ENCODE measurements at places on chromosomes 1 and 21. TPM values are rescaled to one million over a fixed set of nuclear protein-coding genes. Genes with fewer than 3 reads are reported as not detected.

GRCh38 chr1:116671912-116672311, 4.4 kb upstream of the IGSF3 start:
- no peak overlapping the region for H3K27ac ChIP-seq
- peaks cover 9% of the 10 kb centered on the region for H3K4me1 ChIP-seq
- no peak for DNase-seq
- H3K27me3 ChIP-seq = peaks cover 21% of the 10 kb centered on the region
- H3K4me3 ChIP-seq = no peak overlapping the region

DNA sequence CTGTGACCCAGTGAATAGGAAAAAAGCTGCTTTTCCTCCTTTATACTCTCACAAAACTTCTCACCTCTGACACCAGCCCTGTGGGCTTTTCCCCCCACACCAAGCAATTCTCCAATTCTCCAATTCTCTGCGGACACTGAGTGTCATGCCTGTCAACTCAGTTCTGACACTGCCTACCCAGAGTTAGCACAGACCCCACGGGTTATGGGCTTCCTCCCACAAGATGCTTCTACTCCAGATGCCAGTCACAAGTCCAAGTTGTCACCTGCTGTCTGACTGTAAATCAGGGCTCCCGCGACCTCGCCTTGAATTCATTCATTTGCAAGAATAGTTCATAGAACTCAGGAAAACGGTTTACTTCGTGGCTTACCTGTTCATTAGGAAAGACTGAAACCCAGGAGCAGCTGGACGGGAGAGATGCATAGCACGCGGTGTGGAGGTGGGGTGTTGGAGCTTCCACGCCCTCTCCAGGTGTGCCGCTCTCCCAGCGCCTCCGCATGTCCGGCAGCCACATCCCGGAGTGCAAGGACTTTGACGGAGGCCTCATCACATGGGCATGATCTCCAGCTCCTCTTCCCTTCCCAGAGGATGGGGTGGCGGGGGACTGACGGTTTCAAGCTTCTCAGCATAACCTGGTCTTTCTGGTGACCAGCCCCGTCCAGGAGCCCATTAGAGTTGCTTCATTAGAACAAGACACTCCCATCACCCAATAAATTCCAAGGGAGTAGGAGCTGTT, 154.7 kb downstream of the PGBD5 start:
- H3K4me1 ChIP-seq = peaks cover 72% of the 10 kb centered on the region
- DNase-seq = peak; percentile 71
- no peak overlapping the region for H3K4me3 ChIP-seq
- H3K27ac ChIP-seq = peak overlapping the region; percentile 65
- peaks cover 57% of the 10 kb centered on the region for H3K36me3 ChIP-seq

- no peak overlapping the region for H3K27ac ChIP-seq
- no peaks in the 10 kb centered on the region for H3K27me3 ChIP-seq
- no peak for DNase-seq
- H3K4me3 ChIP-seq = no peak overlapping the region
- no peaks in the 10 kb centered on the region for H3K36me3 ChIP-seq
Measured at GRCh38 chr1:189899686-189900425, 577.8 kb downstream of the BRINP3 start.

DNA sequence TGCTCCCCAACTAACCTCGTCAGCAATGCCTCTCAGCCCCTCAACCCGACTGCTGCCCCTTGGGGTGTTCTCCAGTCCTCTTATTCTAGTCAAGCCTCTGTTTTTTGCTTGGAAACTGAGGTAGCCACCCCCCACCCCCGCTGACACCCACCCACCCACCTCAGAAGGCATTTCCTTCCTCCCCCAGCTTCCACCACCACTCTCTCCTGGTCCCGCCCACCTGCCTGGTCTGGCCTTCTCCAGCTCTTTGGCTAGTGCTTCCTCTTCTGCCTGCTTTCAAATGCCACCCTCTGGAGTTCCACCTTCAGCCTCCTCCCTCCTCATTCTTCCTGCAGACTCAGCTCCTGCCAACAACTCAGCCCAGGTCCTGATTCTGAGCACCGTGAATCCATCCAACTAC, 35.3 kb downstream of the OLFML2B start:
- H3K36me3 ChIP-seq = no peaks in the 10 kb centered on the region
- H3K4me1 ChIP-seq = no peaks in the 10 kb centered on the region
- no peak overlapping the region for H3K4me3 ChIP-seq

DNA sequence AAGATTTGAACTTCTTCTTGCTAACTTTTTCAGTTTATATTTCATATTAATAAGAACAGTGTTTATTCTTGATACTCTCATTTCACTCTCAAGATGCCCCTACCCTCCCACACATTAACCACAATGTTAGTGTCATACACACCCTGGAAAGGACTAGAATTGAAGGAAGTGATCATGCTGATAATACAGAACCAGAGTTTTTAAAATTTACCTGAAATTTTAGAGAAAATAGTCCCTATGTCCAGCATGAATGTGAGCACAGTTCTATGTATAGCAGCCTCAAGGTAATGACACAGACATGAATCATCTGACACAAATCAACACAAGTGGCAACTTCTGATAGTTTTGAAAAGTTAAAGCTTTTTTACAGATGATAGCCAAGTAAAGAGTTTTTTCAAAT, 26.0 kb downstream of the RGS1 start:
- no peaks in the 10 kb centered on the region for H3K36me3 ChIP-seq
- no peak for DNase-seq
- H3K4me1 ChIP-seq = peaks cover 7% of the 10 kb centered on the region
- no peaks in the 10 kb centered on the region for H3K27me3 ChIP-seq

DNA sequence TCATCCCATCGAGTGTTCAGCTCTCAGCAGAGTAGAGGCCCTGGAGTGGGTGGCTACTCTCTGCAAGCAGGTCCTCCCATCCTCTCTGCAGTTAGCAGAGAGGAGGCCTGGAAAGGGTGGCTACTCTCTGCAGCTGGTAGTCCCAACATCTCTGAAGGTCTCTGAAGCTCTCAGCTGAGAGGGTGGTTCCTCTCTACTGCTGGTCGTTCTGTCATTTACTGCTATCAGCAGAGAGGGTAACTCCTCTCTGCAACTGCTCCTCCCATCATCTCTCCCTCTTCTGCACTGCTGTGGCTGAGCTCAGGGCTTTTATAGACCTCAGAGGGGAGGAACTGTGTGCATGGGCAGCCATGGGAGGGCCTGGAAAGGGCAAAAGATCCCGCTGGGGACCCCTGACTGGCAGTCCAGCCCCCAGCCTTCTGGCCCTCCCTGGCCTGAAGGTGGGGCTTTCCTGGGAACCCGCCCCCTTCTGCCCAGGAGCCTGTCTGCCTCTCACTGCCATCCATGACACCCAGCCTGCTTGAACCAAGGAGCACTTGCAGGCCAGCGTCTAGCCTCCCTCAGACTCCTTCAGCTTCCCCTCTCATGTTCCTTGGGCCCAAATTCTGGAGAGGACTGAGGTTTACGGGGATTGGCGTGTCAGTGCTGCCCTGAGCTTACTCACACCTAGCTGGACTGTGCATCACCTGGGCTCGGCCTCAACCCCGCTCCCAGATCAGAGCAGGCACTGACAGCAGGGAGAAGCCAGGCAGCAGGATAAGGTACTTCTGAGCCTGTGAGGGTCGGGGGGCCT, 898.3 kb upstream of the NEGR1 start:
- H3K27ac ChIP-seq = no peak overlapping the region
- no peaks in the 10 kb centered on the region for H3K4me1 ChIP-seq
- no peak overlapping the region for H3K4me3 ChIP-seq
- no peaks in the 10 kb centered on the region for H3K27me3 ChIP-seq
- no peak for DNase-seq

DNA sequence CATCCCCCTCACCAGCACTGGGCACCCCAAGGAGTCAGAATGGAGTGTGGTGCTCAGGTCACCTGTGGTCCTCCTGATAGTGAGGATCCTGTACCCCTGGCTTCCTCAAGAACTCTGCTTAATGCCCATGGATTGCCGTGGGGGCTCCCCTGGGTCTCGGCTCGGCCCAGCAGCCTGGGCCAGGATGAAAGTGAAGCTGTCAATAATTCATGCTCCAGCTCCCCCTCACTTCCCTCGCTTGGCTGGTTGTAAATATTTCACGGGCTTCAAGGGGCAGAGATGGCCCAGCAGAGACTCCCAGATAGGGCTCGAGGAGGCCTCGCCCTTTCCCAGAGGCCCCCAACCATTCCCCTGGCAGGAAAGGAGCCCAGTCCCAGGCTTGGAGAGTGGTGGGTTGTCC, 42.6 kb upstream of the KCNA10 start:
- no peaks in the 10 kb centered on the region for H3K4me1 ChIP-seq
- peaks cover 39% of the 10 kb centered on the region for H3K27me3 ChIP-seq
- no peak overlapping the region for H3K4me3 ChIP-seq
- DNase-seq = no peak
- H3K36me3 ChIP-seq = no peaks in the 10 kb centered on the region

DNA sequence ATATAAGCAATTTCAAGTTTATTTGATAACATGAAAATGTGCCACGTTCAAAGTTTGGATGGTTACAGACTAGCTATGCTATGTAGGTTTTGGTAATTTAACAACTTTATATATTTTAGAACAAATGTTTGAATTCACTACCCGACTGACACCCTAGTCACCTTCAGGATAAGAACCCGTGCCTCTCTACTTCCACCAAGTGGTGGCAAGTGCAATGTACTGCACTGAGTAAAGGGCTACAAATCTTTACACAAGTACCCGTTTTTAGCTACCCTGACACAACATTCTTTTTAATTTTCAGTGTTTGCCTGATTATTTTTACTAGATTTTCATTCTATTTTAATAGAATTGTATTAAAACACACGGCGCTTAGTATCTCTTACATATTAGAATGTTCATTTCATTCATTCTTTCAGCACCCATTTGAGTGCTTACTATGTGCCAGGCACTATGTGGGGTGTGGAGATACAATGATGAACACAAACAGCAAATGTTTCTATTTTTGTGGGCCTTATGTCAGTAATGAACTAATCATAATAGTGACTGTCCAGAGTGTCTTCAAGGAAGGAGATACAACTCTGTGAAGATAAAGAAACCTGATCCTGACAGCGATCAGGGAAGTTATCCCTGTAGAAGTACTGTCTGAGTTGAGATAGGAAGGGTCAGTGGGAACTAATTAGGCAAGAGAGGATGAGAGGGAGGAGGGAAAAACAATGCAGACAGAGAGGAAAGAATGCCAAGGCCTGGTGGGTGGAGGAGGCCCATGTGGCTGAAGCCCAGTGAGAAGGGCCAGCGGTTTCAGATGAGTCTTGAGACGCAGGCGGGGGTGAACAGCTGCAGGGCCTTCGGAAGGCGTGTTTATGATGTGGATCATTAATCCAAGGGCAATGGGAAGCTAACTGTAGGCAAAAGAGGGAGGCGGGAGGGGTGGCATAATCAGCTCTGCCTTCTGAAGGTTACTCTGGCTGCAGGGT, 3.8 kb downstream of the LCA5L start:
- no peaks in the 10 kb centered on the region for H3K27me3 ChIP-seq
- no peak for DNase-seq
- no peak overlapping the region for H3K4me3 ChIP-seq
- no peaks in the 10 kb centered on the region for H3K36me3 ChIP-seq
- no peak overlapping the region for H3K27ac ChIP-seq
- H3K4me1 ChIP-seq = peaks cover 7% of the 10 kb centered on the region

- no peaks in the 10 kb centered on the region for H3K4me1 ChIP-seq
- no peaks in the 10 kb centered on the region for H3K27me3 ChIP-seq
- H3K27ac ChIP-seq = no peak overlapping the region
- no peak overlapping the region for H3K4me3 ChIP-seq
- no peak for DNase-seq
Measured at GRCh38 chr1:76428028-76428427, 353.5 kb downstream of the ST6GALNAC3 start.

GRCh38 chr1:29499104-29499650, 262.9 kb downstream of the PTPRU start:
- H3K27me3 ChIP-seq = no peaks in the 10 kb centered on the region
- H3K4me1 ChIP-seq = no peaks in the 10 kb centered on the region
- H3K36me3 ChIP-seq = no peaks in the 10 kb centered on the region
- H3K4me3 ChIP-seq = no peak overlapping the region
- DNase-seq = peak; percentile 43

- no peaks in the 10 kb centered on the region for H3K4me1 ChIP-seq
- no peaks in the 10 kb centered on the region for H3K36me3 ChIP-seq
- no peak overlapping the region for H3K27ac ChIP-seq
- no peak overlapping the region for H3K4me3 ChIP-seq
- H3K27me3 ChIP-seq = no peaks in the 10 kb centered on the region
Measured at GRCh38 chr1:216457356-216457755, 34.1 kb upstream of the USH2A start.

GRCh38 chr1:172162236-172162635, 258.2 kb upstream of the C1orf105 start:
- H3K4me3 ChIP-seq = no peak overlapping the region
- no peaks in the 10 kb centered on the region for H3K4me1 ChIP-seq
- no peaks in the 10 kb centered on the region for H3K36me3 ChIP-seq
- no peak for DNase-seq
- H3K27me3 ChIP-seq = no peaks in the 10 kb centered on the region
- H3K27ac ChIP-seq = no peak overlapping the region

DNA sequence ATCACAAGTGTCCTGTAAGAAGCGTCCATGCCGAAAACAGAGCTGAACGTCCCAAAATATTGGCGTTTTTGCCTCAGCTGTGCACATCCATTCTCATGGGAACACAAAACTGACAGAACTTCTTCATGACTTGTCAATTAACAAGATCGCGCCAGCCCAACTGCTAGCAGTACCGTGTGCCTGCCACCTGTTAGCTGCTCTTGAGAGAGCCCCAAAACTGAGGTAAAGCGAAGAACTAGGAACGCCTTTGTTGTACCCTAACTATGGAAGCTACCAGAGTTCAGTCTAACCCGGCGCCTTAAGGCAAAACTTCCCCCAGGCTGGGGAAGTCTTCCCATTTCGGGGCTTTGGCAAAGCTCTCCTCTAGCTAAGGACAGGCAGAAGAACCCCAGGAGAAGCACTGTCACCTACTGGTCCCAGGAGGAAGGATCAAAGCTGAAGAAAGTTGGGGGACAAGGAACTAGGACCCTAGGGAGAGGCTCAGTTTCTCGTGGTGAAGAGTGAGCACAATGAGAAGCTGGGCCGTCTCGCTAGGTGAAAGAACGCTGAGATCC, 719 bp downstream of the EYA3 start:
- H3K4me1 ChIP-seq = peaks cover 72% of the 10 kb centered on the region
- no peaks in the 10 kb centered on the region for H3K36me3 ChIP-seq
- H3K27ac ChIP-seq = peak overlapping the region; percentile 95
- no peak for DNase-seq
- H3K4me3 ChIP-seq = peak overlapping the region; percentile 82
- no peaks in the 10 kb centered on the region for H3K27me3 ChIP-seq

DNA sequence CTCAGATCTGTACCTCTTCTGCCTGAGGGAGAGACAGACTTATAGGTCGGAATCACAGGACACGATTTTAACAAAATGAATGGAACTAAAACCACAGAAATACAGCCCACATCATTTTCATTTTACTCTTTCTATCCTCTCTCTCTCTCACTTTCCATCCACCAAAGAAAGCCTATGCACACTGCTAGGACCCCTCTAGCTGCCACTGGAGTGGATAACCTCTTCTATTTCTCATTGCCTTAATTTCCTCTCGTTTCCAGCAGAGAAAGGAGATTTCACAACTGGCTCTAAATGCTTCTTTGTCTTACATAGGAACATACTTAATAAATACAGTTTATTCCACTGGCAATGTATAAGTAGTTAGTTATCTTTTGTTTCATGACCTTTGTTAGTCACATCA, 867.8 kb upstream of the ADGRL4 start:
- H3K27ac ChIP-seq = no peak overlapping the region
- H3K27me3 ChIP-seq = no peaks in the 10 kb centered on the region
- H3K36me3 ChIP-seq = no peaks in the 10 kb centered on the region
- H3K4me1 ChIP-seq = no peaks in the 10 kb centered on the region

Gene BARHL2
- total RNA-seq = not detected

Gene DENND2C
- 1.7 TPM for total RNA-seq

Gene FAM131C
- total RNA-seq = not detected

Gene ASPM
- 2.0 TPM for total RNA-seq

Gene LRRC53
- total RNA-seq = not detected

Gene CRP
- total RNA-seq = 0.73 TPM

Gene SZRD1
- 109 TPM for total RNA-seq

Gene PTGS2
- 3.7 TPM for total RNA-seq

Gene RHCE
- total RNA-seq = not detected

Gene S100A1
- total RNA-seq = not detected

Gene LIN28A
- total RNA-seq = not detected

Gene MANEAL
- total RNA-seq = 2.4 TPM

Gene OLIG1
- total RNA-seq = 0.34 TPM
